NCI-H345 (cell line): ENCODE measurements at places on chromosomes 3 and 15.
A peak's percentile ranks its signal among the peaks of the same experiment; 100 is the strongest.

- peak; percentile 17 for DNase-seq
Observed at GRCh38 chr15:43792761-43793476, 799 bp downstream of the SERF2 start.

DNA sequence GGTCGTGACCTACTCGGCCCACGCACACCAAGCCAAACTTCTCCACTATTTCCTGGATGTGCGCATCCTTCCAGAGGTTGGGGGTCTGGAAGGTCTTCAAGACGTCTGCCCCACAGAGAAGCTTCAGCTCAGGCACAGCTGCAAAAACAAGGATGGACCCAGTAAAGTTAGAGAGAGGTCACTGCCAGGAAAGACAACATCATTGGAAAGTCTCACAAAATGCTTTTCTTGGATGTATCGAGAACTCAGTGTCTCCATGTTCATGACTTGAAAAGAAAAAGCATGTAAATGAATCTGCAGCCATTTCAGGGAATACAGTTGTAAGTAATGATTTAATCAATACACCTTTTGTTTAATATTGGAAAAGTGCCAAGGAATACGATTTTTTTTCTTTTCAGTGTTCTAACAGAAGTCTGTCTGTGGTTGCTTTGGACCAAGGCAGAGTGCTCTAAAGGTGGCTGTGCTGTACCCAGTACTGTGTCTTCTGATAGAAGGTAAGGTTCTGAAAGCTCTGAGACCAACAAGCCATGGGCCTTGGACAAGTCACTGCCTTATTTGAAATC is 21.8 kb upstream of the RBP1 start:
- DNase-seq, result peak; percentile 52

GRCh38 chr3:182436547-182436946 is 356.8 kb upstream of the ATP11B start:
- peak; percentile 89 for DNase-seq

GRCh38 chr3:32423534-32423933 is 31.9 kb downstream of the CMTM7 start:
- no peak for DNase-seq

- no peak for DNase-seq
Observed at GRCh38 chr3:105444725-105445124, 78.0 kb downstream of the ALCAM start.

DNA sequence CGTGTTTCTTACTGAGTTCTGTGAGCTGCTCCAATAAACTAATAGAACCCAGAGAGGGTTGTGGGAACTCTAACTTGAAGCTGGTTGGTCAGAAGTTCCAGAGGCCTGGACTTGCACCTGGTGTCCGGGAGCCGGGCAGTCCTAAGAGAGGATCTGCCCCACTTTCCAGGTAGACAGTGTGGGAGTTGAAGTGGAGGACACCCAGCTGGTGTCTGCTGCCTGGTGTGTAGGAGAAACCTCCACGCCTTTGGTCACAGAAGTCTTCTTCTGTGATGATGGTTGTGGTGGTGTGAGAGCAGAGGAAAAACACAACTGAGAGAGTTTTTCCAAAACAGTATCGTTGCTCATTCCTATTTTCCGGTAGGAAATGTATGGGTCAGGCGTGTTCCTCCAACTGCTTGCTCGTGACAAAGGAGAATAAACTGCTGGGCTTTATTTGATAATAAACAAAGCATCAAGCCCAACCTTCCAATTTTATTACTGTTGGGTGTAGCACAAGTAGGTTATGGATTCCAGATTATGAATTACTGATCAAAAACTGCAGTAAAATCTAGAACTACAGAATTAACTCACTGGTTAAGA is 137.0 kb downstream of the KLF13 start:
- no peak for DNase-seq

DNA sequence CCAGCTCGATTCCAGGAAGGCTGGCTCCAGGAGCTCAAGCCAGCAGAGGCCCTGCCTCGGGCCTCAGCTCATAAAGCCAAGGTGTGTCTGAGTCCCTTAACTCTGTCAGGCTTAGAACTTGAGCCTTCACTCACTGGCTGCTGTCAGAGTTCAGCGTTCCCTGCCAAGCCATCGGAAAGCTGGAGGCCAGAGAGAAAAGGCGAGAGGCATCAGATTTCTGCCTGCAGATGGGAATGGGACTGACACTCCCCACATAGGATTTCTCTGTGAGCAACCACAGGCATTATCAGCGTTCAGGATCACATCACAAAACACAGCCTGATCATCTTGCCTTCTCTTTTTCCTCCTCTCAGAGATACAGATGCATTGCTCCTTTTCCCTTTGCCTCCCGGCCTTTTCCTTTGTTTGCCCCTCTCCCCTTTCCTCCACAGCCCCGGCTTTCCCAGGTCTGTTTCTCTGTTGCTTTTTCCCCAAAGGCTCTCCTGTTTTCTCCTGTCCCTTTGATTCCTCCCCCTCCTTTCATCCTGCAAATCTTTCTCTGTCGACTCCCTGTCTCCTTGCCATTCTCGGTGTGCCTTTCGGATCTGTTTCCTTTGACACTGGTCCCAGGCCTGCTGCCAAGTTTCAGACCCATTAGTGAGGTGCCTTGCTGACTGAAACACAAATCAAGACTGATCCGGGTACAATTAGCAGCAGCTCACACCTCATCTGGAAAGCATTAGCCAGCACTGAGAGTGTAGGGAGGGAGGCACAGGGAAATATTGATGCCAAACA is 44.5 kb upstream of the BOC start:
- DNase-seq, result peak; percentile 60

DNA sequence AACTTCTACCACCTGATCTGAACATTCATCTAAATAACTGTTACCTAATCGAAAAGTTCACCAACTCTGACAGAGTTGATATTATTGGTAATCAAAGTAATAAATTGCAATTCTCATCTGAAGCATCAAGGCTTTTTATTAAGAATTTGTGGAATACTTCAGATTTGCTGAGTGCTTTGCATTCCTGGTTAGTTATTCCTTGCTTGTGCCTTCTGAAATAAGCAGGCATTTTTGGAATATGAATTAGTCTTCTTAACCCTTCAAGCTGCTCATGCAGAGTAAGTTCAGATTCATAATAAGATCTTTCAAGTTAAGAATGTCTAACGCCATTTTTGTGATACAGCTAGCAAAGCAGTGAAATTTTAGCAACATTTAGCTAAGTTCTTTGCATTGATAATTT is 188.5 kb downstream of the ALCAM start:
- DNase-seq, result no peak

DNA sequence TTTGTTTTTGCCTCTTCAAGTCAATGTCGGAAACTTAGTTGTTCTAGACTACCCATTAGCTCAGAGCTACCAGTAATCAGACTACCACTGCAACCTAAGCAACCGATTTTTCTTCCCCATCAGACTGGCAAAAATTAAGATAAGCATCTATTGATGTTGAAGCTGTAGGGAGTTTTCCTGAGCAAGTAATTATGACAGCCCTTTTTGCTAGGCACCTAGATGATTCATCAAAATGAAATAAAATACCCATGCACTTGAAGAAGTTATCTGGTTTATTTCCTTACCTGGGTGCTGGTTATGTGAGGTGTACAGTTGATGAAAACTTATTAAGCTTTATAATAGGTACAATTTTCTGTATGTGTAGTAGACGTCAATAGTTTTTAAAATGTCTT is 554 bp upstream of the COMMD4 start:
- DNase-seq, result no peak

DNA sequence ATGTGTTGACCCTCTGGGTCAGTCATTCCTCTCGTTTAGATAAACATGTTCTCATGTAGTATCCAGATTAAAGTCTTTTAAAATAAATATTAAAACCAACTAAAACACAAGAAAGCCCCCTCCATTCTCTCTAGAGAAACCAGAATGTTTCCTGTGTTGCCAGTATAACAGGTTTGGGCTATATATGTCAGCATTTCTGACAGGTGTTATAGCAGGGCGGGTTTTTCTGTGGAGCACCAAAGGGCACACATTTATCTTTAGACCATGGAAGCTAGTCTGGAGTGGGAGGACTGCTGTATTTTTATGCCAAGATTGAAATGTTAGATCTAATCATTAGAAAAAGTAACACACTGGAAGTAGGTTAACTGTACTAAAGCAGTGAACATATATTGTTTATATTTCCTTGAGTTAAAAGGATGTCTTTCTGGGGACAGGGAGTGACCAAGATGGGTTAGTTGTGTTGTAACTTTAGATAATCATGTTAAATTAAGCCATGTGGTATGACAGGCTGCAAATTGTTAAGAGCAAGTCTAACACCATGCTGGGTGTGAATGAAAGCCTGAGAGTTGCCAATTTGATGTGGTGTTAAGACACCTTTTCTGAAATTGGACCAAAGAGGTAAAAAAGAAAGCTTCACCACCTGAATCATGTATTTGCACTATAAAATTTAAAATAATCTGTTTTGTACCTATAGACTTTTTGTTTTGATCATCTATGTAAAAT is 15.6 kb downstream of the KCTD6 start:
- DNase-seq, result no peak

- DNase-seq, result peak; percentile 60
Observed at GRCh38 chr3:169662132-169662842, 1.2 kb downstream of the MECOM start.

- DNase-seq, result peak; percentile 33
Observed at GRCh38 chr3:165196577-165197480, 645 bp upstream of the SLITRK3 start.

- DNase-seq, result peak; percentile 49
Observed at GRCh38 chr3:183802989-183803388, 22.4 kb downstream of the MAP6D1 start.

- DNase-seq, result no peak
Observed at GRCh38 chr15:35505141-35505540, 40.8 kb downstream of the DPH6 start.

DNA sequence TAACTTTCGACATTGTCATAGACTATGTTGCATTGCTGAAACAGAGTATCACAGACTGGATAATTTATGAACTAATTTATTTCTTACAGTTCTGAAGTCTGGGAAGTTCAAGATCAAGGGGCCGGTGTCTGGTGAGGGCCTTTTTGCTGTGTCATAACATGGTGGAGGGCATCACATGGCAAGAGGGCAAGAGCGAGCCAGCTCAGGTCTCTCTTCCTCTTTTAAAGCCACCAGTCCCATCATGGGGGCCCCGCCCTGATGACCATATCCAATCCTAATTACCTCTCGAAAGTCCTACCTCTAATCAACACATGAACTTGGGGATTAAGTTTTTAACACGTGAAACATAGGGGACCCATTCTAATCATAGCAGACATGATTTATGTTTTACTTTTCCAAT is 33.5 kb upstream of the DCUN1D1 start:
- DNase-seq, result no peak

- DNase-seq, result no peak
Observed at GRCh38 chr3:10263646-10264363, 15.5 kb downstream of the TATDN2 start.

- DNase-seq, result no peak
Observed at GRCh38 chr3:180352261-180352660, 249.7 kb upstream of the TTC14 start.

DNA sequence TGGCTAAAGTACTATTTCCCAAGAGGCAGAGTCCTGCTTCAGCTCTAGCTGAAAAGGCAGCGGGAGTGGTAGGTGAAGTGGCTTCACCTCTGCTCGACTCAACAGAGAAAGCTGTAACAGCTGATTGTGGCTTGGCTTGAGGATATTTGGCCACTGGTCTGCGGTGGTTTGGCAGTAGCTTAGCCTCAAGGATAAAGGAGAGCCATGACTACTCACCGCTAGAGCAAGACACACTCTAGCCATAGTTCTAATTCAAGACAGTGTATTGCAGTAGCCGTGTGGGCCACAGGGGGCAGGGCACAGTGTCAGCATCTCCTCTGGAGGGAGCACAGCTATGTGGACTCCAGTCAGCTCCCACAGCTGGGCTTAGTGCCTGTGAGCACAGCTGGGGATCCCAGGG is 23.5 kb downstream of the TPRG1 start:
- DNase-seq, result no peak

DNA sequence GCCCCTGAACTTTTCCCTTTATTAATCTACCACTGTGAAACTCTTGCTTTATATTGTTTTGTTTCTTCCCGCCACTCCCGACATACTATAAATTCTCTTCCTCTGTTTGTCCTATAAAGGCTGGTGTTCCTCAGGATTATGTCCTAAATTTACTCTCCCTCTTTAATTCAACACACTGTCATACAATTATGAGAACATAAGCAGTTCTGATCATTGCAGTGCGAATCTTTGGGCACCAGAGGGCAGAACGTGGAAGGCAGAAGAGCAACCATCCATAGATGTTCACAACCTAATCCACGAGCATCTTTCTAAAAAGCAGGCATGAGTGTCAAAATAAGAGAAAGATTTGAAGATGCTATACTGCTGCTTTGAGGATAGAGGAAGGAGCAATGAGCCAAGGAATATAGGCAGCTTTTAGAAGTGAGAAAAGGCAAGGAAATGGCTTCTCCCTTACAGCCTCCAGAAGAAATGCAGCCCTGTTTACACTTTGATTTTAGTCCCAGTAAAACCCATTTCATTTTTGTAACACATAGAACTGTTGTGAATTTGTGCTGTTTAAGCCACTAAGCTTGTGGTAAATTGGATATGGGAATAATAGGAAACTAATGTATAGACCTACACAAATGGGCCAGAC is 179.4 kb downstream of the GBE1 start:
- peak; percentile 12 for DNase-seq

- no peak for DNase-seq
Observed at GRCh38 chr3:134079111-134079547, 49.4 kb upstream of the SLCO2A1 start.

- no peak for DNase-seq
Observed at GRCh38 chr3:112132975-112133448, at the start of gene GCSAM. Gene GCSAM (minus strand): TSS chr3:112133248. CDS start chr3:112133120, 128 bp downstream.

DNA sequence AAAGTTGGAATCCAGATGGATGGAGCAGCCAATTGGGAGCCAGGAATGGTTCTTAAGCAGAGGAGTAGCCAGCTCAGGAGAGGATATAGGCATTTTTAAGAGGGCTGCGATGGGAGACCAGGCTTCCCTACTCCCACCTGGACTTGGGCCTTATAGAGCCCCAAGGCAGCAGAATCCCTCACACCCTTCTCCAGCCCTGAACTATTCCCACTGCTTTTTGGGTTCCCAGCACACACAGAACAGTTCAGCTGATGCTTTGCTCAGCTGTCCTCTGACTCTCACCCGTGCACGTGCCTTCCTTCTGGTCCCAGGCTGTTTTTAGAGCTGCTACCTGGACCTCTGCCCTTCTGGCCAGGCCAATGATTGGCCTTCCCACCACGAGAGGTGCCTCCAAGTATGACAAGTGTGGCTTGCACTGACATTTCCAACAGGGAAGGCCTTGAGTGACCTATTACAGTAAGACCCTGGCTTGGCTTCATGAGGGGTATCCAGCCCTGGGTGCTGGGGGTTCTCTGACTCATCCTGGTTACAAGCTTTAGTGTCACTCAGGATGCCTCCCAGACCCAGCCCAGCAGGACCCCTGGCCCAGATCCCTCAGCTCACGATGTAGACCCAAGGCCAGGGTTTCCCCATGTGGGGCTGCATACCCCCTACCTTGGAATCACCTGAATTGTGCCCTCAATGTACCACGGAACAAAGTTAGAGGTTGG is 25.2 kb downstream of the NOX5 start:
- DNase-seq, result no peak

DNA sequence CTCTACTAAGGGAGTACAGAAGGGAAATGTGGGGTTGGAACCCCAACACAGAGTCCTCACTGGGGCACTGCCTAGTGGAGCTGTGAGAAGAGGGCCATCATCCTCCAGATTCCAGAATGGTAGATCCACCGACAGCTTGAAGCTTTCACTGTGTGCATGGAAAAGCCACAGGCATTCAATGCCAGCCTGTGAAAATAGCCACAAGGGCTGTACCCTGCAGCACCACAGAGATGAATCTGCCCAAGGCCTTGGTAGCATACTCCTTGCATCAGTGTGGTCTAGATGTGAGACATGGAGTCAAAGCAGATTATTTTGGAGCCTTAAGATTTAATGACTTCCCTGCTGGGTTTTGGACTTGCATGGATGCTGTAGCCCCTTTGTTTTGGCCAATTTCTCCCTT is 39.3 kb upstream of the KCNMB2 start:
- no peak for DNase-seq

GRCh38 chr3:42441791-42442190 is 31.4 kb upstream of the LYZL4 start:
- peak; percentile 43 for DNase-seq
